ENCODE measurements at places on chromosomes 5 and 9.

GRCh38 chr5:140007311-140007710 is 35.8 kb downstream of the NRG2 start:
- no peak for DNase-seq

GRCh38 chr9:91856419-91856818 is 93.6 kb downstream of the ROR2 start:
- DNase-seq = no peak

DNA sequence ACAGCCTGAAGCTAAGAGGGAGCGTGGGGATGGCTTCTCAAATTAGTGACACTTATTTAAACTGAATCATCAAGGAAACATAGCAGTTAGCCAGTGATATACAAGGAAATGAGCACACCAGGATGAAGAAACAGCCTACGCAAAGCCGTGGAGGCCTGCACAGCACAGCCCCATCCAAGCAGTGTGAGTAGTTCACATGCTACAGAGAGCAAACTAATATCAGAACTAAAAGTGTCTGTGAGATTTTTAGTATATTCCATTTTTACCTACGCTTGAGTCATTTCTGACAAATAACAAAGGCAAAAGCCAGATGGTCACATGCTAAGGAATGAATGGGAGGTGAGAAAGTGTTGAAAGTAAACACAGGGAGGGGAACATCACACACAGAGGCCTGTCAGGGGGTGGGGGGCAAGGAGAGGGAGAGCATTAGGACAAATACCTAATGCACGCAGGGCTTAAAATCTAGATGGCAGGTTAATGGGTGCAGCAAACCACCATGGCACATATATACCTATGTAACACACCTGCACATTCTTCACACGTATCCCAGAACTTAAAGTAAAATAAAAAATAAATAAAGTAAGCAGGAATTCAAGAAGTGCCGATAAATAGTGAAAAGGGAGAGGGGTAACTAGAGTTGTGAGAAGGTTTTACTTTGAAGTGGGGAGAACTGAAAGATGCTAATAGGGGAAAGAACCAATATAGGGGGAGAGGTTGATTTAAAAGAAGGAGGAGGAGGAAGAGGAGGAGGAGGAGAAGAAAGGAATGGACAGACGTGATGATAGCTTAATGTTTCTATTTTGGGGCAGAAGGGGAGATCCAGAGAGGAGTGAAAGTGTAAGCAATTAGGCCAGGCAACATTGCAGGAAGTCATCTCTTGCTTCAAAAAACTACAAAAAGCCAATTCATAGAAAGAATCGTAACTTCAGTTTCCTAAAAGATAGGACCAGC is 100.9 kb upstream of the PTGER4 start:
- DNase-seq = no peak

GRCh38 chr9:131422241-131422792 is 28.4 kb downstream of the PRRC2B start:
- no peak for DNase-seq

DNA sequence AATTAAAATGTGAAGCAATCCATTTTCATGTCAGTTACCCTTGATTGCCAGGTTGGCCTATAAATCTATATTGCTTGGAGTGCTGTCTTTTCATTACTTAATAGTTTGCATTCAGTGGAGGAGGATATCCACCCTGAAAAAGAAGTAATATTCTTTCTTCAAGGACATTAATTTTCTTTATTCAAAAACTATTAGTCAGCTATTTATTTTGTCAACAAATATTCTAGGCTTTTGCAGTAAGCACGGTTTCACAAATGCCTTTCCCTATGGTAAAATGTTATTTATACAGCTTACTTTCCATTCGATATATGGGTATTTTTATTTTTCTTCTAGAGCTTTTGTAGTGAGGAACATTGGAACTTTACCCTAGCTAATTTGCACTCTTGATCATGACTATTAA is 1176.9 kb upstream of the NUDT12 start:
- no peak for DNase-seq

GRCh38 chr9:72200452-72200851 is 51.2 kb downstream of the GDA start:
- DNase-seq = no peak

DNA sequence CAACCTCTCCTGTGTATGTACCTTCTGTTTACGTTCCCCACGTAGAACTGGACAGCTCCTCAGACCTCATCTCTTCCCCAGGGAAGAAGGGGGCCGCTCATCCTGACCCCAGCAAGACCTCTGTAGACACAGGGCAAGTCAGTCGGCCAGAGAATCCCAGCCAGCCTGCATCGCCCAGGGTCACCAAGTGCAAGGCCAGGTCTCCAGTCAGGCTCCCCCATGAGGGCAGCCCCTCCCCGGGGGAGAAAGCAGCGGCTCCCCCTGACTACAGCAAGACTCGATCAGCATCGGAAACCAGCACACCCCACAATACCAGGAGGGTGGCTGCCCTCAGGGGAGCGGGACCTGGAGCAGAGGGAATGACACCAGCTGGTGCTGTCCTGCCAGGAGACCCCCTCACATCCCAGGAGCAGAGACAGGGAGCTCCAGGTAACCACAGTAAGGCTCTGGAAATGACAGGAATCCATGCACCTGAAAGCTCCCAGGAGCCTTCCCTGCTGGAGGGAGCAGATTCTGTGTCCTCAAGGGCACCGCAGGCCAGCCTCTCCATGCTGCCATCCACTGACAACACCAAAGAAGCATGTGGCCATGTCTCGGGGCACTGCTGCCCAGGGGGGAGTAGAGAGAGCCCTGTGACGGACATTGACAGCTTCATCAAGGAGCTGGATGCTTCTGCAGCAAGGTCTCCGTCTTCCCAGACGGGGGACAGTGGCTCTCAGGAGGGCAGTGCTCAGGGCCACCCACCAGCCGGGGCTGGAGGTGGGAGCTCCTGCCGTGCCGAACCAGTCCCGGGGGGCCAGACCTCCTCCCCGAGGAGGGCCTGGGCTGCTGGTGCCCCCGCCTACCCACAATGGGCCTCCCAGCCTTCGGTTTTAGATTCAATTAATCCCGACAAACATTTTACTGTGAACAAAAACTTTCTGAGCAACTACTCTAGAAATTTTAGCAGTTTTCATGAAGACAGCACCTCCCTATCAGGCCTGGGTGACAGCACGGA is 86.7 kb downstream of the GOLPH3 start:
- DNase-seq = no peak
